ENCODE measurements at places on chromosomes 3 and 15. TPM values are rescaled to one million over a fixed set of nuclear protein-coding genes. Genes with fewer than 3 reads are reported as not detected.

RTF1 gene
- 23.3 TPM for total RNA-seq

CCDC39 gene
- not detected for total RNA-seq

FBXW12 gene
- not detected for total RNA-seq

IRAK2 gene
- 3.1 TPM for total RNA-seq

KLHL40 gene
- total RNA-seq = not detected

SNX22 gene
- 1.8 TPM for total RNA-seq
